Keratinocyte (primary cell): ENCODE measurements at places on chromosomes 6 and 20.

DNA sequence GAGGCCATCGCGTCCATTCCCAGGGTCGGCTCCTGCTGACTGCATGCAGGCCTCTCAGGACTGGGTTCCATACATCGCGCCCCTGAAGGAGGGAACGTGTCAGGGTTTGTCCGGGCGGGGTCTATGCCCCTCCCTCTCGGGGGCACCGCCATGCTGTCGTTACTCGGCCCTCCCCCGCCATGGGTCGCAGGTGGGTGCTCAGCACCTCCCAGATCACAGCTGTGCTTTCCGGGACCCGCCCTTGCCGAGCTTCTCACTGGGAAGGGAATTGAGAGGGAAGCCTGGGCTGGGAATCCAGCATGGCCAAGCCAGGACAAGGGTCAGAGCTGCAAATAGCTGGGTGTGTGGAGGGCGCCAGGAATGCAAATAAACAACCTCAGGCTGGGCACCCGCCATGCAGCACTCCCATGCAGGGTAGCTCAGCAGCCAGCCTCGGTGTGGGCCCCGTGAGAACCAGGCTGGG lies at the start of gene FRMD1:
Gene FRMD1, minus strand, starts transcription at position 270 of the 463 bp plus-strand sequence. Its CDS starts 118 bp downstream, at position 152.
- no peak within 1 kb of the TSS for H3K4me3 ChIP-seq
- no peaks in the 10 kb centered on the region for H3K36me3 ChIP-seq
- no peak for DNase-seq
- H3K27me3 ChIP-seq: peaks cover 5% of the 10 kb centered on the region
- no peaks in the 10 kb centered on the region for H3K4me1 ChIP-seq
- no peak within 1 kb of the TSS for H3K27ac ChIP-seq

DNA sequence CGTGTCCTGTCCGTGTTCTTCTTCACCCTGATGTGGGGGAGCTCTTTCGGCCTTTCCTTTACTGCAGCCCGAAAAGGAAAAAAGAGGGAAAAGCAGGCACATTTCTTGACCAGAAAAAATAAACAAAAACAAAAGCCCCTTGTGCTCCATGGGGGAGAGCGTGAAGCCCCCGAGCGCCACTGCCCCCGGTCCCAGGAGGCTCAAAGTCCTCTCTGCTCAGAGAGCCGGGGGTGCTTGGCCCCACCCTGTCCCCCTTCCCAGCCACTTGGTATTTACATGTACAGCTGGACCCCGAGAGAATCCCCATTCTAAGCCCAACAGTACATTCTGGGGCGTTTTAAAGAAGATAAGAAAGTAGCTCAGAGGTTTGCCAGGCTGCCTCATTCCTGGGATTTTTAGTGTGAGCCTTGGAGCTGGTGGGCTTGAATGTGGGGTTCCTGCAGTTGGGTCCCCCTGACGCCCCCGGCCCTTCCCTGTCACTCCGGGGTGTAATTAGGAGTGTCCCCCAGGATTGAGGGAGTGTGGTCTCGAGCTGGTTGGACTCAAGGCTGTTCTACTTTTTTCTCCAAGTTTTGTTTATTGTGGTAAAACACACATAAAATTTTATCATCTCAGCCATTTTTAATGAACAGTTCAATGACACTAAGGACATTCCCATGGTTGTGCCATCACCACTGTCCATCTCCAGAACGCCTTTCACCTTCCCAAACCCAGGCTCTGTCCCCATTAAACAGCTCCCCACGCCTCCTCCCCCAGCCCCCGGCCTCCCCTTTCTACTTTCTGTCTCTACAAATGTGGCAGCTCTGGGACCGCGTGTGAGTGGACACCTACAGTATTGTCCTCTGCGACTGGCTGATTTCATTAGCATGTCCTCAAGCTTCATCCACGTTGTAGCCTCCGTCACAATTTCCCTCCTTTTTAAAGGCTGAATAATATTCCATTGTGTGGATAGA lies 55.7 kb upstream of the BHLHE23 start:
- no peak overlapping the region for H3K27ac ChIP-seq
- H3K36me3 ChIP-seq: no peaks in the 10 kb centered on the region
- no peak for DNase-seq
- no peaks in the 10 kb centered on the region for H3K4me1 ChIP-seq
- no peak overlapping the region for H3K4me3 ChIP-seq

GRCh38 chr20:62303340-62304226 lies 786 bp downstream of the ADRM1 start:
- DNase-seq: no peak
- peaks cover 35% of the 10 kb centered on the region for H3K4me1 ChIP-seq
- H3K27ac ChIP-seq: peak overlapping the region; percentile 60
- H3K4me3 ChIP-seq: peak overlapping the region; percentile 84
- peaks cover 41% of the 10 kb centered on the region for H3K36me3 ChIP-seq
- no peaks in the 10 kb centered on the region for H3K27me3 ChIP-seq

GRCh38 chr6:45599053-45599452 lies 221.3 kb upstream of the SUPT3H start:
- H3K4me1 ChIP-seq: peaks cover 7% of the 10 kb centered on the region
- no peak overlapping the region for H3K4me3 ChIP-seq
- H3K27ac ChIP-seq: no peak overlapping the region
- no peaks in the 10 kb centered on the region for H3K27me3 ChIP-seq

DNA sequence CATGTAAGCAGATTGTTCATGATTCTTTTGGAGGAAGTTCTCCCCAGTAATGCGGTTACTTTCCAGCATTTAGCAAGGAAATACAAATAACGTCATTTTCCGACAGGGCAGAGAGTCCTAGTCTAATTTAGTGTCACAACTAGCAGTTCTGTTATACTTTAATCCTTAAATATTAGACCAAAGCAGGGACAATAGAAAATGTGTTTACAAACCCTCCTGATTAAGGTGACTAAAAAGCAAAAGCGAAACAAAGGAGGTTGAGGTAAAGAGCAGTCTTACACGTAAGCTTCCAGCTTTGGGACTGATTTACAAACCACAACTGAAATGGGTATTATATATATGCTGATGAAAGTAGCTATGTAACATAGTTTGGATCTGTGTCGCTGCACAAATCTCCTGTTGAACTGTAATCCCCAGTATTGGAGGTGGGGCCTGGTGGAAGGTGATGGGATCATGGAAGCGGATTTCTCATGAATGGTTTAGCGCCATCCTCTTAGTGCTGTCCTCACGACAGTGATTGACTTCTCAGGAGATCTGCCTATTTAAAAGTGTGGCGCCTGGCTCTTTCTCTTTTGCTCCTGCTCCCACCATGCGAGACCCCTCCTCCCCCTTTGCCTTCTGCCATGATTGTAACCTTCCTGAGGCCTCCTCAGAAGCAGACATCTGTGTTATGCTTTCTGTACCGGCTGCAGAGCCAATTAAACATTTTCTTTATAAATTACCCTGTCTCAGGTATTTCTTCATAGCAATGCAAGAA lies 81.9 kb downstream of the PLCB1 start:
- no peaks in the 10 kb centered on the region for H3K4me1 ChIP-seq
- H3K36me3 ChIP-seq: no peaks in the 10 kb centered on the region
- H3K27ac ChIP-seq: no peak overlapping the region
- DNase-seq: no peak
- H3K4me3 ChIP-seq: no peak overlapping the region

DNA sequence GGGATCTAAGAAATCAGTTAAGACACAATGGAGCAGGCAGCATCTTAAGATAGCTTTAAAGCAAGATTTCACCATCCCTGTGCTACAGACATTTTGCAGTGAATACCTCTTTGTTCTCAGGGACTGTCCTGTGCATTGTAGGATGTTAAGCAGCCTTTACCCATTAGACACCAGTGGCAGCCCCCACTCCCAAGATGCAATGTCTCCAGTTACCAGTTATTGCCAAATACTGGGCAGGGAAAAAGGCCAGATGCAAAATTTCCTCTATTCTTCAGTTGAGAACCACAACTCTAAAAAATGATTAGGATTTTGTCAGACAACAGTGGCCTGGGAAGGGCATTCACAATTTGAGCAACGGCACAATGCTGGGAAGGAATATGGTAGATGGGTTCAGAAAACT lies 6.1 kb downstream of the FBXO5 start:
- peaks cover 13% of the 10 kb centered on the region for H3K36me3 ChIP-seq
- no peak overlapping the region for H3K27ac ChIP-seq
- no peak for DNase-seq
- H3K27me3 ChIP-seq: no peaks in the 10 kb centered on the region
- peaks cover 16% of the 10 kb centered on the region for H3K4me1 ChIP-seq
- no peak overlapping the region for H3K4me3 ChIP-seq

DNA sequence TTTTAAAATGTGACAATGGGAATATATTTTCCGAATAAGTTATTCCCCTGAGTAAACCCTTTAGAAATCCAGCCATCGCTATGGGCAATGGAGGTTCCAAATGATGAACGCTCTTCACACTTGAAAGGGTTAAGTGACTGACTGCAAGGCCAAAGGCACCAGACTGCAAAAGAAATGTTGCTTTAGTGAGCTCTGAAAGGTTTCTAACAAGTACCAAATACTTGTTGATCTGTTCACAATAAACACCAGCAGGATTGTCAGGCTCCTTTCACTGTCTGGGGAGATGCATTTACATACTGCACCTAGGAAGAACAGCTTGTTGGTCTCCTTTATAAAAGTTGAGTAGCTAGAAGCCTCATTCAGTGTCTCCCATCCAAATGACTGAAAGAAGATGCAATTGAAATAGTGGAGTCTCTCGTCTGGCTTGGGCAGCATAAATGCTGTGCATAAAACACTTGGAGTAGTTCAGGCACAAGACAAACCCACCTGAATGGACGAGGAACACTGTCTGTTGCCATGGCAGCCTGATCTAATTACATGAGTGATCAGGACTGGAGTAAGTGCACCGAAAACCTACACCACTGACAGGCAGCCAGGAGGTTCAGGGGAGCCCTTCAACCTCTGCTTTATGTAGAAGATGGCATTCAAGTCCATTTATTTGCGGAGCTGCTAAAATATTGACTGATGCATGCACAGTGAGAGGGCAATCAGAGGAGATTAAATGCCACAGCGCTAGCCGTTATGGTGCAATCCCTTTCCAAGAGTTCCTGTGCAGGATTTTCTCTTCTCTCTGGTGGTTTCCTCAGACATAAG lies 2.9 kb downstream of the ATXN1 start:
- H3K4me3 ChIP-seq: no peak overlapping the region
- H3K27ac ChIP-seq: peak overlapping the region; percentile 81
- no peaks in the 10 kb centered on the region for H3K27me3 ChIP-seq
- H3K4me1 ChIP-seq: peaks cover 31% of the 10 kb centered on the region
- H3K36me3 ChIP-seq: no peaks in the 10 kb centered on the region
- no peak for DNase-seq

DNA sequence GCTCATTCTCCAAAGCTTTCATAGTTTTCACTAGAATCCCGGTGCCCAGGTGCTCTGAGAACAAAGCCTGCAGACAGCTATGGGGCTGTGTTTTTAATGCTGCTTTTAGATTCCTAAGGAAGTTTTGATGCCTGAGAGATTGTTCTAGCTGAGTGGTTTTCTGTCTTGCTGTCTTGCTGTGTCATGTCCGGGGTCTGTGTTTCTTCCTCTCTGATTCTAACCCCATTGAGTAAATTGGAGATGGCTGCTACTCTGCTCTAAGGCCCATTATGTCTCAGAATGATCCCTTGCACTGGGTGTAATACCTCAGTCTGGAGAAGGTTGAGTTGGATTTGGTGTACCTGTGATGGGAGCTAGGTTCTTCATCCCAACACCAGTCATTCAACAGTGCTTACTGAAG lies 63.4 kb downstream of the ARID1B start:
- H3K27me3 ChIP-seq: no peaks in the 10 kb centered on the region
- DNase-seq: no peak
- no peak overlapping the region for H3K27ac ChIP-seq
- H3K36me3 ChIP-seq: no peaks in the 10 kb centered on the region
- peaks cover 7% of the 10 kb centered on the region for H3K4me1 ChIP-seq

- no peak for DNase-seq
- no peak overlapping the region for H3K27ac ChIP-seq
- H3K36me3 ChIP-seq: no peaks in the 10 kb centered on the region
- H3K4me3 ChIP-seq: no peak overlapping the region
- peaks cover 13% of the 10 kb centered on the region for H3K4me1 ChIP-seq
Observed at GRCh38 chr6:76706631-76707030, 634.2 kb upstream of the IMPG1 start.

- peaks cover 38% of the 10 kb centered on the region for H3K27me3 ChIP-seq
- no peak overlapping the region for H3K27ac ChIP-seq
- H3K4me1 ChIP-seq: no peaks in the 10 kb centered on the region
- H3K36me3 ChIP-seq: no peaks in the 10 kb centered on the region
Observed at GRCh38 chr6:168098431-168098861, 19.4 kb upstream of the FRMD1 start.

GRCh38 chr6:112307707-112308106 lies 39.4 kb upstream of the RFPL4B start:
- H3K27ac ChIP-seq: no peak overlapping the region
- no peaks in the 10 kb centered on the region for H3K4me1 ChIP-seq
- no peaks in the 10 kb centered on the region for H3K36me3 ChIP-seq

GRCh38 chr6:129130959-129131681 lies 248.2 kb downstream of the LAMA2 start:
- no peaks in the 10 kb centered on the region for H3K36me3 ChIP-seq
- DNase-seq: no peak
- H3K4me1 ChIP-seq: no peaks in the 10 kb centered on the region
- H3K27ac ChIP-seq: no peak overlapping the region
